Epithelial cell of prostate (primary cell): ENCODE measurements at places on chromosomes 16 and 17.

GRCh38 chr17:79160980-79161636 is 86.5 kb downstream of the ENGASE start:
- no peak for DNase-seq

- DNase-seq = no peak
These were observed 17.9 kb downstream of the HSF5 start for GRCh38 chr17:58470356-58470755.

- no peak for DNase-seq
These were observed 14.3 kb downstream of the DYNLL2 start for GRCh38 chr17:58097384-58098088.

DNA sequence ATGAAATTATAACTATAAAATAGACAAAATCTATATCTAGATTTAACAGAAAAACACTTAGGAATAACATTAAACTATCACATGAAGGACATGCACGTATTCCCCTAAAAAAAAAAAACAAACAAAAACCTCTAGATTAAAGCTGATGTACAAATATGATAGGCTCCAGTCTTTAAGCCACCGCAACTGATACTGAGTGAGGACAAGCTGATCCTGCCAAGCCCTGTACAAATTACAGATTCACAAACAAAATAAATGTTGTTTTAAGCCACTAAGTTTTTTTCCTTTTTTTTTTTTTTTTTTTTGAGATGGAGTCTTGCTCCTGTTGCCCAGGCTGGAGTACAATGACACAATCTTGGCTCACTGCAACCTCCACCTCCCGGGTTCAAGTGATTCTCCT is 35.3 kb downstream of the SMURF2 start:
- no peak for DNase-seq

DNA sequence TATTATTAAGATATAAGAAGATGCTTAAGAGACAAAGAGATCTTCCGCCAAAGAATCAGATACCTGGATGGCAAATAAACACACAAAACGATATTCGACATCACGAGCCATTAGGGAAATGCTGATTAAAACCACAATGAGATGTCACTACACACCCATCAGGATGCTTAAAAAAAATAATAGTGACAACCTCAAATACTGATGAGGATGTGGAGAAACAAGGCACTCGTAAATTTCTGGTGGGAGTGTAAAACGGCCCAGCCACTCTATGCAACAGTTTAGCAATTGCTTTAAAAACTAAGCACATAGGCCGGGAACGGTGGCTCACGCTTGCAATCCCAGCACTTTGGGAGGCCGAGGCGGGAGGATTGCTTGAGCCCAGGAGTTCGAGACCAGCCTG is 39.4 kb downstream of the TBC1D16 start:
- DNase-seq = no peak

DNA sequence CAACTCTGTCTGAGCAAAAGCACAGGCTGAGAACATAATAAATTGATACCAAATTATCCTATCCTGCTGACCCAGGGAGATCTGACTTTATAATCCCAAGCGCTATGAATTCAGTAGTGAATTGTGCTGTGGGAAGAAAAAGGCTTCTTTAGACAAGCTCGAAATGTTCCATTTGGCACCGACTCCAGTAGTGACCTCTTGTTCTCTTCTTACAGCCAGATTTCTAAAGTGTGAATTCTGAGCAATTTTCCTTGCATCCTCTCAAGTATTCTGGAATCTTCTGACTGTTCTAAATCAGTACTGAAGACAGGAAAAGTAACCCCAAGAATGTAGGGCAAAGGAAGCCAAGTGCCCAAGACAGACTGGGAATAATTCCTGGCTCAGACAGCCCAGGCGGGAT is 58.2 kb downstream of the CDYL2 start:
- DNase-seq = no peak

- DNase-seq = no peak
These were observed 537 bp downstream of the GOSR1 start for GRCh38 chr17:30477774-30478115.

- DNase-seq = no peak
These were observed 44.9 kb downstream of the TMEM235 start for GRCh38 chr17:78276098-78276887.

DNA sequence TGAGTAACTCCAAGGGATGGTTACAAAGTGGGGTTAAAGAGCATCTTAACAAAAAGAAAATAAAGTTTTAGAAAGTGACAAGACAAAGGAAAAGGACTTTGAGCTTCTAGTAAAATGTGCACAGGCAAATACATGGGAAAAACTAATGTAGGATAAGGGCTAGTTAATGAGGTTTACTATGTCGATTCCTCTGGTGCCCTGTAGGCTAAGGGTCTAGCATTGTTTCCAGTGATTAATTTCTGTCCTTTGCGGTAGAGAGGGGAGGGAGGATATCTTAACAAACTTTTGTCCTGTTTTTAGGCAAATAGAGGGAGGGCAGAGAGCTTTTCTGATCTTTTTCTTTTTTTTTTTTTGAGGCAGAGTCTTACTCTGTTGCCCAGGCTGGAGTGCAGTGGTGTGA is 96.6 kb upstream of the SIAH1 start:
- no peak for DNase-seq

DNA sequence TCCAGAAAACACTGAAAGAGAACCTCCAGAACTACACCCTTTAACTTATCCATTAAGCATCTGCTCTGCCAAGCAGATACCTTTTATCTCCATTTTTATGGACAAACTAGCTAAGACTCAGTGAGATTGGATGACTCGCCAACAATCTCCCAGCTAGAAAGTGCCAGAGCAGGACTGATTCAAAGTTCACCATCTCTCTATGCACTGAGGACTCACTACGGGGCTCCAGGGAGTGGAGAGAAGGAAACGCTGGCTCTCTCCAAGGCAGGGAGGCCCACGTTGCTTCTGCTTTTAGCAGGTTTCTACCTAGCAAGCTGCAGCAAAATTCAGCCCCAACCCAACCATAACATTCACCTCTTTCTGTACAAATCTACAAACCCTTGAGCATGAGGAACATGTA is 52.8 kb upstream of the ARHGAP44 start:
- no peak for DNase-seq

- no peak for DNase-seq
These were observed 9.8 kb downstream of the PMFBP1 start for GRCh38 chr16:72162105-72162692.

DNA sequence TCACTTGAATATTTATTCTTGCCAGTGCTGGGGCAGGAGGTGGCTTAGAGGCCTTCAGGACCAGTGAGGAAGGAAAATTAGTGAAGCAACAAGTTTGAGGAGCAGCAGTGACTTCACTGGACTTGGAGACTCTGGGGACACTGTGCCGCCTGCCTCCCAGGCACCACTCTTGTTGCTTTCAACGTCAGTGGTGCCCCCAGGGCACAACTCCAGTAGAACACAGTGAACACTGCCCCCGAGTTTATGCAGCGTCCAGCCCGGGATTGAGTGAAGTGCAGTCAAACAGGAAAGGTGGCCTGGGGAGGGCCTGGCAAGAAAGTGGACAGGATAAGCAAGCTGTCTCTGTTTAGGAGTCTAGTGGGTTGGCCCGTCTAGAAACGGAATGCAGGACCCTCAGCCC is 24.4 kb upstream of the NAT9 start:
- no peak for DNase-seq

DNA sequence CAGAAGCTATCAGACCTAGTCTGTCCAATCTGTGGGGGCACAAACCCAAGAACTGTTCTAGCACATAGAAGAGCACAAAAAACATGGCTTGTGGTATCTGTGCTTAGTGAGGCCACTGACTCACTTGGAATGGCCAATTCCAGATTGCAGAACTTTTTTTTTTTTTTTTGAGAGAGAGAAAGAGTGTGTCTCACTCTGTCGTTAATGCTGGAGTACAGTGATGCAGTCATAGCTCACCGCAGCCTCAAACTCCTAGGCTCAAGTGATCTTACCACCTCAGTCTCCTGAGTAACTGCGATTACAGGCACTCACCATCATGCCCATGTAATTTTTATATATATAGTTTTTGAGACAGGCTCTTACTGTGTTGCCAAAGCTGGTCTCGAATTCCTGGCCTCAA is 77.2 kb upstream of the CLEC3A start:
- DNase-seq = no peak

GRCh38 chr17:41308918-41309359 is at the start of gene KRTAP16-1:
TSS of gene KRTAP16-1 (minus strand) at chr17:41309309. CDS start at chr17:41309253, 56 bp downstream.
- no peak for DNase-seq

DNA sequence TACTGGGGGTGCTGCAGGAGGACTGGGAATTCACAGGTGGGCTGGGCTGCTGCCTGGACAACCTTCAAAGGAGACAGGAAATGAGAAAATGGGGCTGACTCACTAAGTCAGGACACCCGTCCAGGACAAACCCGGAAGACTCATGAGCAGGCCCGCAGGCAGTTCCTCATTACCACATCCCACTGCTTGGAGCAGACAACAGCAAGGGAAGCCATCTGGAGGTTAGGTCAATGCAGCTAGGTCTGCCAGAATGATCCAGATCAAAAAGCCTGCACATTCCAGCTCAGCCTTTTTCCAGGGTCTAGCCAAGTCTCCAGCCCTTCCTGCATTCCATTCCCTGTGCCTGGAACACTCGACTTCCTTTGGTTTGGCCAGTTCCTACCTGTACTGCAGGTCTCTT is 536.5 kb upstream of the CDH11 start:
- DNase-seq = peak; percentile 89

GRCh38 chr16:2786061-2786825 is 1.1 kb downstream of the PRSS33 start:
- DNase-seq = no peak

GRCh38 chr17:66190738-66191592 is 968 bp downstream of the CEP112 start:
- no peak for DNase-seq

GRCh38 chr16:80105160-80105559 is 435.6 kb upstream of the DYNLRB2 start:
- peak; percentile 83 for DNase-seq

GRCh38 chr17:54544249-54544648 is 356.4 kb upstream of the TOM1L1 start:
- DNase-seq = no peak

DNA sequence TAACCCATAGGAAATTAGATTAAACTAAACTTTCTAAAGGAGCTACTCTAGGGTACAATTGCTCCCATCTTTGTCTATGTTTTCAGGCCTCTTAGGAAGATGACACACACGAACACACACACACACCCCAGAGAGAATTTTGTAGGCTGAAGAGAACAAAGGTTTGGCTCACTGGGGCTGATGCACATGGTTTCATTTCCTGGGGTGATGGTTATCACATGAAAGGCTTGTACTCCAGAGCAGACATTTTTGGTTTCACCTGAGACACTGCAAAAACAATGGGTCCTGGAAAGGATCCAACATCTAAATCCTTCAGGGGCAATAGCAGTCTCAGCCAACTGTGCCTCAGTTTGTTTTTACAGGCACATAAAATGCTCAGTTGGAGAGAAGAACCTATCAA is 62.8 kb downstream of the GRB7 start:
- peak; percentile 49 for DNase-seq

DNA sequence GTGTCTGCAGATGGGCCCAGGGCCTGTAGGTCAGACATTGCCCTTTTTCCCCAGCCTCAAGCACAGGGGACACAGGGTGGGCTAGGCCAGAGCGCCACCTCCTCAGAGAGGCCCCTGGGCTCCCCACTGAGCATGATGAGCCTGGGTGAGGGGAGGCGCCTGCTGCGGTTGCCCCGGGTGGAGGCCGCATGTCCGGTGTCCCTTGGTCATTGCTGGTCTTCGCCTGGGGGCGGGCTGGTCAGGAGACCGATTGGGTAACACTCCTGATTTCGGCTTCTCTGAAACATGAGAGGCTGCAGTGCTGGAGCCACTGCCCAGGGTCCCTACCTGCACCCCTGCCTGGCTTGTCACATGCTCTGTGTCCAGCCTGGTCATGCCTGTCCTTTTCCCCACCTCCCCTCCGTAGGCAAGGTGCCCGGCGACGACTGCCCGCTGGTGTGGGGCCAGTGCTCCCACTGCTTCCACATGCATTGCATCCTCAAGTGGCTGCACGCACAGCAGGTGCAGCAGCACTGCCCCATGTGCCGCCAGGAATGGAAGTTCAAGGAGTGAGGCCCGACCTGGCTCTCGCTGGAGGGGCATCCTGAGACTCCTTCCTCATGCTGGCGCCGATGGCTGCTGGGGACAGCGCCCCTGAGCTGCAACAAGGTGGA is 2.4 kb upstream of the NPB start:
- no peak for DNase-seq

DNA sequence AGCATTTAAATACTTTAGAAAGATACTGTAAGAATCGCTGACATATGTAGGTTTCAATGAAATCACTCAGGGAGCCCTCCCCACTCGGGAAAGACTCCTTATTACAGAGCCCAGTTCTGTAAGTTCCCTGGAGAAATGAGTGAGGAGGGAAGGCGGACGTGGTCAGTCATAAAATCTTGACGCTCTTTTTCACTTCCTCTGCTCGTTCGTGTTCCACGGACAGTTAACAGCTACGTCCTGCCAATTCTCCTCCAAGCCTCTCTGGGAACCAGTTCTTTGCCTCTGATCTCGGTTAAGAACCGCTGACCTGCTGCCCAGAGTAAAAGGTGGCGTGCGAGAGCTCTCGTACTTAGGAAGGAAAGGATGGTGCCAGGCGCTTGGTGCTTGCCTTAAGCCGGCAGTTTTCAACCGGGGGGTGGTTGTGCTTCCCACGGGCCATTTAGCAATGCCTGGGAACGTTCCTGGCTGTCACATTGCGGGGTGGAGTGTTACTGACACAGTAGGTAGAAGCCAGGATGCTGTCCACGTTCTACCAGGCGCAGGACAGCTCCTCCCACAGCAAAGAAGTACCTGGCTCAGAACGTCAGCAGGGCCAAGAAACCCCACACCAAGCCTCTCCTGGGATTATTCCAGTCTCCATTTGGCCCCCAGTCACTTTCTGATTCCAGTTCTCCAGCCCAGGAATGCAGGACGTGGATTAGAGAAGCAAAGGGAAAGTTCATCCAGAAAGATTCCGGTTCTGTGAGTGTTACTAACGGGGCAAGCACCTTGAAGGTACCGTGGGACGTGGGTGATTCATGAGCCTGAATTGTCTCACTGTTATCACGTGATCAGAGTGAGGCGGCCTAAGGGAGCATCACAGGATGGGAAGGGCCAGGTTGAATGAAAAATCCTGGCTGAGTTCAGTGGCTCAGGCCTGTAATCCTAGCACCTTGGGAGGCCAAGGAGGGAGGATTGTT is 87.7 kb downstream of the MRM3 start:
- peak; percentile 93 for DNase-seq

DNA sequence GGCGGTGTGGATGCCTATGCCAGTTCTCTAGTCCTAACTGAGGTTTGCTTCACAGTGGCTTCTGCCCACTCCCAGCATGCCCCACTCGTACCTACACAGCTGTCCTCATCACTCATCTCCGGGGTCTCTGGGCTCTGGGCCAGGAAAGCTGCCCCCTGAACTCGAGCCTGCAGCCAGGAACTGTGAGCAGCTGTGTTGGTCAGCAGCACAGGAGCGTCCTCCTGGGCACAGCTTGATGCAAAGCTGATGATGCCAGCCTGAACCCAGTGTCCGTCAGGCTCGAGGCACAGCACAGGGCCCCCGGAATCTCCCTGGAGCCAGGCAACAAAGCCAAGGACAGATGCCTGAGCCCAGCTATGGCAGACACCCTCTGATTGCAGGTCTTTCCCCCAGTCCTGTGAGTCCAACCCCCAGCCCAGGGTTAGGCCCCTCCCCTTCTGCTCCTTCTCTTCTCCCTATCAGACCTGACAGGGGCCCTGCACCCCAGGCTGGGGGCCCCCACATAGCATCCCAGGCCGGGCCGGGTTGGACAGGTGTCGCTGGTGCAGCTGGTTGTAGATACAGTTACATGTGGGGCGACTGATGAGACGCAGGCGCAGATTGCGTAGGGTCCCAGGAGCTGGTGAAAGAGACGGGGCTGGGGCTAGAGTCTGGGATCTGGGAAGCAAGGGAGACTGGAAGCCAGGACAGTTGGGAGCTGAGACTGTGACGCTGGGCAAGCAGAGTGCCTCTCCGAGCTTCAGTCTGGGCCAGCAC is 2.7 kb downstream of the PRSS53 start:
- DNase-seq = no peak
